ENCODE measurements at places on chromosomes 16 and 17.

DNA sequence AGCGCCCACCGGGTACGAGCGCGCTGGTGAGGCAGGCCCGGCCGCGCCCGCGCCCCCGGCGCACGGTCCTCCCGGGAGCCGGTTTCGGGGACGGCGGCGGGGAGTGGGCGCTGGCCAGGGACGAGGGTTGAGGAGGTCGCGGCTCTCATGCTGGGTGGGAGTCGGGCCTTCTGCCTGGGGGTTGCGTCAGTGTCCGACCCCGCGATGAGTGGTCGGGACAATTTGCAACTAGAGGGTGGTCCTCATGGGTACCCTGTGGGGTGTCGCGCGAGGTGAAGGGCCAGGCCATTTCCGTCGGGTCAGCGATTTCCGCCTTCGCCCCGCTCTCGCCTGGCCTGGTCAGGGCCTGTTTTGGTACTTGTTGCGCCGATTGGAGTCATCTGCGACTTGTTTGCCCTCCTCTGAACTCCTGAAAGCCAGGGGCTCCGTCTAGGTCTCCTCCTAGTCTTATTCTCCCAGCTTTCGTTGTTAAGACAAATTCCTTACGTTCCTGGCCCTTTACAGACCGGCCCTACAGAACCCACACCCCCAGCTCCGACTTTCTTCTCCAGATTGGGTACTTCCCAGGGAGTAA lies 14.9 kb downstream of the NAA60 start:
- peak; percentile 55 for DNase-seq

DNA sequence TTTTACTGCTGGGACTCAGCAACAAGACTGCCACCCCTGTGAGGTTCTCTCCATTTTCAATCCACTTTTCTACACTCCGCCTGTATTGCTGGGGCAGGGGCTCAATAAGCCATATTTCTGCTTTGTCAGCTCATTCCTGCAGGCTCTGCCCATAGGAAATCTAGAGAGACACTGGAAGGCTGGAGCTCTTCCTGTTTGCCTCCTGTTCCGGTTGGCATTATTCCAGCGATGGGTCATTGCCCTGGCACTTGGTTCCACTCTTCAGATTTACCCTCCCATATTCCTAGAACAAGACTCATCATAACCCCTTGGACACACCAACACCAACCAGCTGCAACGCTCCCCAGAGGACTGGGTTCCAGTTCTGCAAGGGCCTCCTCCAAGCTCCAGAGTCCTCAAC lies 210.4 kb downstream of the CA10 start:
- DNase-seq: peak; percentile 44

GRCh38 chr17:31609996-31610910 lies 218.8 kb downstream of the RAB11FIP4 start:
- no peak for DNase-seq

DNA sequence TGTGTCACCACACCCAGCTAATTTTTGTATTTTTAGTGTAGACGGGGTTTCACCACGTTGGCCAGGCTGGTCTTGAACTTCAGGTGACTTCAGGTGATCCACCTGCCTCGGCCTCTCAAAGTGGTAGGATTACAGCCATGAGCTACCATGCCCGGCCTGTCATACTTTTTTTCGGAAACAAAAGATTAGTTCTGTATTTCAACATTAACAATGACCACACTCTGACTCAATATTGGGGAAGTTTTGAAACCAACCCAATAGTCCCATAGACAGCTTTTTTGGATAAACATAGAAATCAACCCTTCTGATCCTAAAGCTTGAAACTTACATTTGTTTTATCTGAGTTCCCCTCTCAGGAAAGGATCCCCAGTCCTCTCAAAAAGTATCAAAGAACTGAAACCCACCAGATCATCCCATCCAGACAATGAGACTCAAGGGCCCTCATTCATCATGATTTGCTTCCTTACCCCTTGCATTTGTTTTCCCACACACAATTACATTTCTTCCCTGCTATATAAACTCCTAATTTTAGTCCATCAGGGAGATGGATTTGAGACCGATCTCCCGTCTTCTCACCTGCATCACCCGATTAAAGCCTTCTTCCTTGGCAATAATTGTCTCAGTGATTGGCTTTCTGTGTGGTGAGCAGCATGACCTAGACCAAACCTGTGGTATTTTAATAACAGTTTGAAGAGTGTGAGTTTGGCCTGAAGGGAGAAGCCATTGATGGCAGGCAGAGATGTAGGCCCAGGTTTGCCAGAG lies 7.2 kb upstream of the AGRP start:
- DNase-seq: peak; percentile 58

GRCh38 chr16:21613361-21613760 lies 14.0 kb downstream of the METTL9 start:
- DNase-seq: no peak

DNA sequence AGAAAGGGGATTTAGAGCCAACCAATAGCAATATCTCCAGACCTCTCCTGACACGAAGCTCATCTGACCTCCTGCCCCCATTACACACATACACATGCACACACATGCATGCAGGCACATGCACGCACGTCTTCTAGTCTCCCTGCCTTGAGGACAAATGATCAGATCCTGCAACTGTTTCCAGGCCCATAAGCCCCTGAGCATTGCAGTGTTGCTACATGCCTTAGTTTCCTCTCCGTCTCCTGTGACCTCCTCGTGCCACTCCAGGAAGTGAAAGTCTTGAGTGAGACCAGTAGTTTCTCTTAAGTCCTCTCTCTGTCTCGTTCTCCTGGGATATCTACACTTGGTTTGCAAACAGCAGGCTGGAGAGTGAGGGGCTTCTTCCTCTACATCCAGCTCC lies 8.2 kb downstream of the CIITA start:
- DNase-seq: no peak

All from ELR (cell line).